ENCODE measurements at places on chromosomes 1 and 21.

DNA sequence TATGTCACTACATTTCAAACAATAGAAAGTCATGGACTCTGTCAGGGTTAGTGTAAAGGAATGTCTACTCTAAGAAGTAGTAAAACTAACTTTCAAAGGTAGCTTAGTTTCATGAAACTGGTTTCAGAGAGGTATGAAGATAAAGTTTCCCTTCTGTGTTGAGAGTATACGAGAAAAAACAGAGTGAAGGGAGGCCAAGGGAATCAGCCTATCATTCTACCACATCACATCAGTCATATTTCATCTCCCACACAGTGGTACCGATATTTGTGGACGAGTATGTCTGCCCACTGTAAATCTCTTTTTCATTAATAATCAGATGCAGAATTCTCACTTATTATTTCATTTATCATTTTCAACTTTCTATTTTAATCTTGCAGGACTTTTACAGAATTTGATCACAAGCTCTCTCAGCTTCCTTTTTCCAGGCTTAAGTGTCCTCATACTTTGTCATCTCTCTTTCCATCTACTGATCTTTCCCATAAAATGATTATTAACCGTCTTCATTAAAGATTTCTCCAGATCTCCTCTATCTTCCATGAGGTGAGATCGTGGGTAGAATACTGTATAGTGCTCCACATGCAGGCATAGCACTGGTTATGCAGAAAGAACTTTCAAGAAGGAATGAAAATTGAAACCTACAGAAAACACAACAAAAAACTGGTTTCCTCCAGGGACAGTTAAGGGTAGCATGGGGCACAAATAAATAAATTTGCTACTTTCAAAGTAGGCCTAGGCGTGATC is 11.5 kb upstream of the IFI16 start:
- DNase-seq: no peak

GRCh38 chr1:221559911-221560310 is 182.0 kb downstream of the DUSP10 start:
- no peak for DNase-seq

GRCh38 chr1:161099090-161099802 is 1.1 kb downstream of the KLHDC9 start:
- no peak for DNase-seq

GRCh38 chr1:175629318-175629694 is 114.1 kb downstream of the TNR start:
- DNase-seq: no peak

GRCh38 chr1:221025956-221026355 is 146.7 kb downstream of the HLX start:
- DNase-seq: no peak

DNA sequence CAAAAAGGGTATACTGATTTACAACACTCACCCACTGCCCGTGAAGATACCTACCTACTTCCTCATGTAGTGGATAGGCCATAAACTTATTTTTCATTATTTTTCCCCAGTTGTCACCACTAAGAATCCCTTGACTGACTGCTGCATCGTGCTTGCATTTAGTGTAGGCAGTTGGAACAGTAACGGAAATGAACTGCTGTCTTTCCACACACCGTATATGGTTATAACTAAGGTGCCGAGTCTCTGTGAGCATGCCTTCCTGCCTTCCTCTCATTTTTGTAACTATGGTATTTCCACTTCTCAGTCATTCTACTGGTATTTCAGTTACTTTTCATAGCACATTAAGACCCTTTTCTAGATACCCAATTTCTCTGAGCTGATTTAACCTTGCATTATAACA is 36.4 kb downstream of the SLC35F3 start:
- no peak for DNase-seq

DNA sequence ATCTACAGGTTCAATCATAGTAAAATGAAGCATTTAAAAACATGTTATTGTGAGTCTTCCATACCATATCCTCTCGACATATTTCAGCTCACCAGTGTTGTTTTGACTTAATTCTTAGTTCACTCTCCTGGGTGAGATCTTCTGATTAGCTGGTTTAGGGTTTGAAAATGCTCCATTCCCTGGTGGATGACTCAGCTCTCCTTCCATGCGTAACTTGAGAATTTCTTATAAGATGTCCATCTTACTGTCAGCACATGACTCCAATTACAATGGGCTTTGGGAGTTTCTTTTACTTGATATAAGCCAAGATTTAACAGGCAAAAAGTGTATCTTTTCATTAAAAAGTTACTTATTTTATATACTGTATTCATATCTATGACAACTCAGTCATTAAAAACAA is 476.5 kb downstream of the BRINP3 start:
- DNase-seq: no peak

DNA sequence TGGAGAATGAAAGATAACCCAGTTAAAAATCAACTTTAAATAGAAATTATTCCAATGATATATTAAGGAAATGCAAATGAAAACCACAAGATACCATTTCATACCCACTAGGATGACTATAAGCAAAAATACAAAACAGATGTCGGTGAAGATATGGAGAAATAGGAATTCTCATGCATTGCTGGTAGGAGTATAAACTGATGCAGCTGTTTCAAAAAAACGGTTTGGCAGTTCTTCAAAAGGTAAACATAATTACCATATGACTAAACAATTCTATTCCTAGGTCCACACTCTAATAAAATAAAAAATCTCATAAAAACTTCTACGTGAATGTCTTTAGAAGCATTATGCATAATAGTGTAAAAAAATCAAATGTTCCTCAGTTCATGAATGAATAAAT is 763.3 kb upstream of the BRINP3 start:
- no peak for DNase-seq

GRCh38 chr1:37741130-37741529 is 23.8 kb downstream of the EPHA10 start:
- DNase-seq: no peak

DNA sequence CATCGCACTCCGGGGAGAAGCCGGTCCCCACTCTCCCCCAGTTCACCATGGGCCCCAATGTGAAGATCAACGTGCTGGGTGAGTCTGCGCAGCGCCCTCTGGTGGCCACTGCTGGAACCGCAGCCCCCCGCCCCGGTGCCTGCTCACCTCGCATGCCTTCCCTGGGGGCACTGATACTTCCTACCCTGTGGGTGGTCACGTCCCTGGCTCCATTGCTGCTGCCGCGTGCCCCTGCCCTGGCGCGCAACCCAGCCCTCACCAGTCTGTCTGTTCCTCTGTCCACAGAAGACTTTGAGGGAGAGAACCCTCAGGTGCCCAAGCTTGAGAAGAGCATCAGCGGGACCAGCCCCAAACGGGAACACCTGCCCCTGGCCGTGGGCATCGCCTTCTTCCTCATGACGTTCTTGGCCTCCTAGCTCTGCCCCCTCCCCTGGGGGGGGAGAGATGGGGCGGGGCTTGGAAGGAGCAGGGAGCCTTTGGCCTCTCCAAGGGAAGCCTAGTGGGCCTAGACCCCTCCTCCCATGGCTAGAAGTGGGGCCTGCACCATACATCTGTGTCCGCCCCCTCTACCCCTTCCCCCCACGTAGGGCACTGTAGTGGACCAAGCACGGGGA is 7.6 kb downstream of the EFNA3 start:
- DNase-seq: peak; percentile 52

DNA sequence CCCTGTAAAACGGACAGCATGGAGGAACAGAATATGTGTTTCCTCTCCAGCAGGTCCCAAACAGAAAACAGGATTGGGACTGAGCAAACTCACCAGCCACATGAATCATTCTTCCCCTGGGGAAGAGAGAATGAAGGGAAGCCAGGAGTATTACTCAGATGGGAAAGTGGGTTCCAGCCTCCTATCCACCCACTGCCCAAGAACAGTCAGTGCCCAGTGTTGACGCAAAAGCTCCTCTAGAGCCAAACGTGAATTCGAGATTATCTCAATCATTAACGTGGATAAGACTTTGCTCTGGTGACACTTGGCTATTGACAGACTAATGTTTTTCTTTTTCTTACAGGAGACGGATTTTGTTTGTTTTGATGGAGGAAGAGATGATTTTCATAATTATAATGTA is 9.3 kb downstream of the MIA3 start:
- DNase-seq: no peak

DNA sequence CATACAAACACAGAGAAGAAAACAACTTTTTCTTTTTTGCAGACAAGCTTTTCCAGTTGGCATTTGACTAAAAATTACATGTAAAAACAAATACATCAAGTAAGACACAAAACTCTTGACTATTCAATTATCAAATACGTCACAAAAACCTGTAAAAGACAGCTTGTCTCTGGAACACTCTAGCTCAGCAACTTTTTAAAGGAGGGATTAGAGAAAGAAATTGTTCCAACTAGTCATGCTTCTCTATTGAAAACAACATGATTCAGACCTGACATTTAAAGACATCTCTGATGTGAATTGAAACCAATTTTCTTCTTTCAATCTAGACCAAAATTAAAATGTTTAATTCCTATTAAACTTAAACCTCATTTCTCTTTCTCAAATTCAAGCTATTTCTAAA is 30.3 kb downstream of the SMYD3 start:
- no peak for DNase-seq

DNA sequence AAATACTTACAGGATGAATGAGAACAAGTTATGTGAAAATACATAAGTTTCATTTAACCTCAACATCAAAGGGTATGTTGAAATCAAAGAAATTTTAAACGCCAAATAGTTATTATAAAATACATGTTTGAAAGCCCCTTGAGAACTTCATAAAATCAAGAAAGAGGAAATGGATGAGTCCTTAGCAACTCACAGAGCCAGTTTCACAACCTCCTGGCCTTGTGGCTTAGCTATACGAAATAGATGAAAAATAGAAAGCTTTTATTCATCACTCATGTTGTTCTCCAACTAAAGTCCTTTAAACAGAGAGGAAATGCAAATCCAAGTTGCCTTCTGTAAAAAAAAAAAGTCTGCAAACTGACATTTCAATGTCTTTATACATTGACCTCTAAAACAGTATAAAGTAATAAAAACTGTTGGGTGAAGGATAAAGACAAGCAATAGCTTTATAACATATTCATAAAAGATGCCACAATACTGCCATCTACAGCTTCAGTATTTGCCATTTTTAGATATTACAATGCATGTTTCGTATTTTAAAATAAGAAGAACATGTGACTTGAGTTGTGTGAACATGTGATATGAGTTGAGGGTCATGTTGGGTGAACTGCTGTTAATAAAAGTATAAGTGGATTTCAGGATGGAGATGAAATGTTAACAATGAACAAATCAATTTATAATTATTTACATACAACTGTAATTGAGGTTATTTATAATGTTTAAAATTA is 847.8 kb downstream of the MRPL39 start:
- DNase-seq: no peak

DNA sequence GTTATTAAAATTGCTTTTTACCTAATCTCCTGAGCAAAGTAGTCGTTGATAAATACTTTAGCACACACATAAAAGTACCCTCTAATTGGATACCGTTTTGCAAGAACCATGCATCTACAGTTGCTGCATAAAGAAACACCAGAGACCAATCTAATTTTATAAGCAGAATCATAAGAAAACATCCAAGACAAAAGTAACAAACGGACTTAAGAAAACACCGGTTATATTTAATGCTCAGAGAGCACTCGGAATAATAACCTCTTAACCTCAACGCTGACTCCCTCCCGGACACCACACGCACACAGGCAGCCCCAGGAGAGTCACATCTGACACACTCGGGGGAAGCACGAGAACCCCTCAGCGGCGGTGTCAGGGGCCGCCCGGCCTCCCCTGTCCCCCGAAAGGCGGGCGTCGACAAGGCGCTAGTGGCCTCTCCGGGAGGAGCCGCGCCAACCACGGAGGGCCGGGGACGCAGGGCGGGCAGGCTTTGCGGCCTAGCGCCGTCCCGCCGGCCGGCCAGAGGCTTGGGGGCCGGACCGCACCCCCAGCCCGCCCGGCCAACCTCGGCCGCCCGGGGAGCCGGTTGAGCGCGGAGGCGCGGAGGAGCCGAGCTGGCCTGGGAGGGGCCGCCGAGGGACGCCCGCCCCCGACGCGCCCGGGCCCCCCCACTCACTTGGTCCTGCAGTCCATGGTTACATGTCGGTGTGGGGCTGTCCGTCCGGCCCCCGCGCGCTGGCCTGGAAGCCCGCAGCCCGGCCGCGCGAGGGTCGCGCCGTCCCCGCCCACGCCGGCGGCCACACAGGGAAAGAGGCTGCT is 606 bp downstream of the DENND1B start:
- peak; percentile 35 for DNase-seq

DNA sequence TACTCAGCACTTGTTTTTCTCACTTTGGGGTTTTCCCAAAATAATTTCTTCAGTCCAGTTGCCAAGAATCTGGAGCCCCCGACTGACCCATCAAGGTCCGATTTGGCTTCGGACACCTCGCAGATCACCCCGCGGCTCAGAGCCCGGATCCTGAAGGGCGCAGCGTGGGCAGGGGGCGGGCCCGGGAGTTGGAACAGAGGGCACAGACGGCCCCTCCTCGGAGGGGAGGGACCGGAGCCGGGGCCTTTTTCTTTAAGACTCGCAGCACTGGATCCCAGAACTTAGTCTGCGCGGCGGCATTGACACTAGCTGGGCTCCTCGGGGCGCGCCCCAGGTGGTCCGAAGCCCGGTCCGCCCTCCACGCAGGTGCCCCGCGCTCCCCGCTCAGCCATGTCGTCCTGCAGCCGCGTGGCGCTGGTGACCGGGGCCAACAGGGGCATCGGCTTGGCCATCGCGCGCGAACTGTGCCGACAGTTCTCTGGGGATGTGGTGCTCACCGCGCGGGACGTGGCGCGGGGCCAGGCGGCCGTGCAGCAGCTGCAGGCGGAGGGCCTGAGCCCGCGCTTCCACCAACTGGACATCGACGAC is at the start of gene CBR3:
Gene CBR3 (plus strand): TSS at position 277 of the 588 bp plus-strand sequence. CDS start 114 bp downstream, at position 391.
- no peak for DNase-seq

GRCh38 chr1:106768077-106768476 is 288.4 kb upstream of the PRMT6 start:
- no peak for DNase-seq

- no peak for DNase-seq
Observed at GRCh38 chr1:59046134-59046533, 250.8 kb upstream of the FGGY start.

DNA sequence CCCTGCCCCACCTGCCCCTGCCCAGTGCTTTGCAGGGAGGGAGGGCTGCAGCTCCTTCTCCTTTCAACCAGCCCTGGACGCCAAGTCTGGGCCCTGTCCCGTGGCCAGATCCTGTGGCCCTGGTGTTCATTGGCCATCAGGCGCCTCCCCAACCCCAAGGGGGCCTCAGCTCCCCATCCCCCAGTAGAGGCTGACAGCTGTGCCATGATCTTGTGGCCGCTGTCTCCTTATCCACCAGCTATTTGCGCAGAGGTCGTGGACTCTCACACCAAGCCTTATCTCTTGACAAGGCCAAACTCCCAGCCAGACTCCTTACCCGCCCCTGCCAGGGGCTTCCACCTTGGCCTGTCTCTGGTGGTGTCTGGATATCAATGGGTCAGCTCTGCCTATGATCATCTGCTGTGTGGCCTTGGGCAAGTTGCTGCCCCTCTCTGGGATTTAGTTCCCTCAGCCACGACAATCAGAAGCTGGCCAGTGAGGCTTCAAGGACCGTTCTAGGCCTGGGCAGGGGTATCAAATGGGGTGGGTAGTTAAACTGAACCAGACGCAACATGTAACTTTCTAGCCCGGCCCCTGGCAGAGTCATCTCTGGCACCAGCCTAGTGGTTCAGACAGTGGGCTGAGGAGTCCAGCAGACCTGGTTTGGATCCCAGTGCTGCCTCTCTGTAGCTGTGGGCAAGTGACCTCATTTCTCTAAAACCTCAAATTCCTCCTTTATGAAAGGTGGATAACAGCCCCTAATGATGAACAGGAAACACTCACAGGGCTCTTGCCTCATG is 3.3 kb upstream of the COL8A2 start:
- DNase-seq: no peak

- no peak for DNase-seq
Observed at GRCh38 chr1:23035823-23036452, 16.7 kb downstream of the KDM1A start.

Measured in stimulated activated CD8-positive, alpha-beta memory T cell treated with anti-CD3 and anti-CD28 coated beads, Interleukin-15, amount 100 ng/mL, for 4 hours (primary cell).